ENCODE measurements at places on chromosomes 5 and 9.

- no peaks in the 10 kb centered on the region for H3K36me3 ChIP-seq
- H3K27me3 ChIP-seq, result no peaks in the 10 kb centered on the region
- peaks cover 5% of the 10 kb centered on the region for H3K4me1 ChIP-seq
- H3K27ac ChIP-seq, result no peak overlapping the region
- DNase-seq, result no peak
Observed at GRCh38 chr9:122900791-122901190, 4.4 kb downstream of the RC3H2 start.

DNA sequence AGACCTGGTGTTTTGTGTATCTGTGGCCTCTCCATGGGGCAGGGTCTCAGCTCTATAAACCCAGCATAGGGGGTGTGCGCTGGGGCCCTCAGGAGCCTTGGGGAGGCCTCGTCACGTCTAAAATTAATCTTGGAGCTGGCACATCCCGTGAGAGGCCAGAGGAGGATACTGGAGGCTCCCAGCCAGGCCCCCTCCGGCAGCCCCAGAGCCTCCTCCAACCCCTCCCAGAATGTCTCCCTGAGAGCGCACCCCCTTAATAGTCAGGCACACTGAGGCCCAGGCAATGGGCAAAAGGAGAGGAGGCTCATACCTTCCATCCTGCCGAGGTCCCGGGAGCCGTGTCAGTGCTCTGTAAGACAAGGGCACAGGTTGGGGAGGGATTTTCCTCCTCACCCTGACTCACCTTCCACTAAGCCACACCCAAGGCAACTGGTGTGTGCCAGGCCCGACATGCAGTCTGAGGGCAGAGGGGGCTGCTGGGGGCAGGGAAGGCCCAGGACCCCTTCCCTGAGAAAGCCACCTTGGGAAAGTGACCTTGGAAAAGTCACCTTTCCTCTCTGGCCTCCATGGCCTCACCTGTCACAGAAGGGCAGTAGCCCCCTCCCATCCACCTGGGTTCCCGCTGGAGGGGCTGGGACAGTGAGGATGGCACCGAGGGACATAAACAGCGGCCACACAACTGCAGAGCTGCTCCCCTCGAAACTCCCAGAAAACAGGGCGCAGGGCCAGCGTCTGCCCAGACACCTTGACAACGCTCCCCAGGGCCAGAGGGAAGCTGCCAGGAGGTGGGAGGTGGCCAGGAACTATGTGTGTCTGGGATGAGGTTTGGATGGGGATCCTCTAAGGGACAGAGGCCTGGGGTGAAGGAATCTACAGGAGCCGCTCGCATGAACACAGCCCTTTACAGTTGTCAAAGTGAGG is 2.9 kb downstream of the AK1 start:
- peak; percentile 40 for DNase-seq
- H3K4me3 ChIP-seq, result no peak overlapping the region

DNA sequence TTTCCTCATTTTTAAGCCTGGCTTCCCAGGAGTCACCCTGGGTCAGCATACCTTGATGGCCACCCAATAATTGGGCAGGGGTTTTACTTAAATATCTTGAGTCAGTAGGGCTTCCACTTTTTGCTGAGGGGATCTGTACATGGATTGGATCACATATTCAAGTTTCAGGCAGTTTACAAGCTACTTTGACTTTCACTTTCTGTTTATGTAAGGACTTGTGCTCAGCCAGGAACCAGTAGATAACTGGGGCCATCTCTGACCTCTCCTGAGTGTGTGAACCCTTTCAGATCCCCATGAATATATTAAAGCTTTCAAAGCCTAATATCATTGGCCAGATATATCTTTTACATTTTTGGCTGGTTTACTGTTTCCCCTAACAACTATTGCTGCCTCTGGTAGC is 45.1 kb downstream of the SLCO6A1 start:
- DNase-seq, result no peak
- no peak overlapping the region for H3K27ac ChIP-seq
- no peak overlapping the region for H3K4me3 ChIP-seq
- H3K27me3 ChIP-seq, result no peaks in the 10 kb centered on the region
- H3K36me3 ChIP-seq, result no peaks in the 10 kb centered on the region

GRCh38 chr5:103102234-103102633 is 17.7 kb downstream of the GIN1 start:
- H3K36me3 ChIP-seq, result no peaks in the 10 kb centered on the region
- DNase-seq, result no peak
- no peaks in the 10 kb centered on the region for H3K27me3 ChIP-seq
- H3K27ac ChIP-seq, result no peak overlapping the region

- H3K27me3 ChIP-seq, result no peaks in the 10 kb centered on the region
- H3K27ac ChIP-seq, result no peak overlapping the region
- DNase-seq, result no peak
- no peak overlapping the region for H3K4me3 ChIP-seq
Observed at GRCh38 chr5:142314109-142314508, 10.7 kb downstream of the SPRY4 start.

GRCh38 chr5:134648425-134649162 is at the start of gene SEC24A:
Gene SEC24A (plus strand): TSS chr5:134648785. CDS start chr5:134649077, 292 bp downstream.
- no peaks in the 10 kb centered on the region for H3K36me3 ChIP-seq
- DNase-seq, result peak; percentile 85
- H3K4me3 ChIP-seq, result peak within 1 kb of the TSS; percentile 61
- H3K4me1 ChIP-seq, result peaks cover 3% of the 10 kb centered on the region

GRCh38 chr5:35900972-35901695 is 37.3 kb downstream of the CAPSL start:
- H3K27ac ChIP-seq, result no peak overlapping the region
- DNase-seq, result no peak
- no peaks in the 10 kb centered on the region for H3K27me3 ChIP-seq
- H3K4me3 ChIP-seq, result no peak overlapping the region
- no peaks in the 10 kb centered on the region for H3K36me3 ChIP-seq

DNA sequence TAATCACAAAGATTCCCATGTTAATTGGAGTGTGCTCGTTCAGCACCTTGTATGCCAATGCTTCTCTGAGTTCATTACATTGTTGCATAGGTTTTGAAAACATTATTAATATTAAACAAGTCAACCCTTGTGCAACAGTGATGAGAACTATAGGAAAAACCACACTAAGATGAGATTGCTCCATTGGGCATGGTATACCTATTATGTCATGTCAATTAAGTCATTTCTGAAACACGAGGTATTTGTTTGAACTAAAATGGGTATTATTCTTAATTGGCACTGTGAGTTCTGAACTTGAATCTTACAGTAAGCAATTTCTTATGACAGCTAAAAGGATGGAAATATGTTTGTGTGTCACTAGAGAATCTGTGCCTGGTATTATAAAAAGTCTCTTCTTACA is 447.7 kb downstream of the EFNA5 start:
- H3K27me3 ChIP-seq, result no peaks in the 10 kb centered on the region
- no peaks in the 10 kb centered on the region for H3K36me3 ChIP-seq
- no peak overlapping the region for H3K27ac ChIP-seq
- no peak for DNase-seq
- H3K4me3 ChIP-seq, result no peak overlapping the region

- no peak overlapping the region for H3K4me3 ChIP-seq
- DNase-seq, result no peak
- H3K4me1 ChIP-seq, result no peaks in the 10 kb centered on the region
- no peaks in the 10 kb centered on the region for H3K36me3 ChIP-seq
- H3K27ac ChIP-seq, result no peak overlapping the region
Observed at GRCh38 chr5:61823065-61823464, 482.9 kb upstream of the KIF2A start.

- H3K27me3 ChIP-seq, result no peaks in the 10 kb centered on the region
- DNase-seq, result no peak
- H3K4me3 ChIP-seq, result no peak overlapping the region
- no peak overlapping the region for H3K27ac ChIP-seq
- H3K36me3 ChIP-seq, result no peaks in the 10 kb centered on the region
- no peaks in the 10 kb centered on the region for H3K4me1 ChIP-seq
Observed at GRCh38 chr5:88251048-88251711, 17.5 kb downstream of the TMEM161B start.
